ENCODE measurements at places on chromosomes 7 and 10.
A peak's percentile ranks its signal among the peaks of the same experiment; 100 is the strongest.

GRCh38 chr7:140559410-140559809 lies 80.1 kb upstream of the MKRN1 start:
- no peak for DNase-seq

DNA sequence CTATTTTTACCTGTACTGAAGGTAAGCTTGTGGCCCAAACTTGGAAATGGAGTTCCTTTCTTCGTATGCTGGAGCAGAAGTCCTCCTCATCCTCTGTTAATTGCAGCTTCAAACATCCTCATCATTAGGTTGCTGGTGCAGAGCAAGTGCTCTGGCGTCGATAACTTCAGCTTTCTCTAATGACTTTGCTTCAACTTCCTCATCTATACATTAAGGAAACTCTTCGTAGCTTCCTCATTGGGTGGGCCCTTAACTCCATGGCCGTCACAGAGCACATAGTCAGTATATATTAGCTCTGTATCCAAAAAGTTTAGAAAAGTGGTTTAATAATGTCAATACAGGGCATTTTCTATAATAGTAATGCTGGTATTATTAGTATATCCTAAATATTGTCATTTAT lies 447.7 kb downstream of the SUGCT start:
- no peak for DNase-seq

DNA sequence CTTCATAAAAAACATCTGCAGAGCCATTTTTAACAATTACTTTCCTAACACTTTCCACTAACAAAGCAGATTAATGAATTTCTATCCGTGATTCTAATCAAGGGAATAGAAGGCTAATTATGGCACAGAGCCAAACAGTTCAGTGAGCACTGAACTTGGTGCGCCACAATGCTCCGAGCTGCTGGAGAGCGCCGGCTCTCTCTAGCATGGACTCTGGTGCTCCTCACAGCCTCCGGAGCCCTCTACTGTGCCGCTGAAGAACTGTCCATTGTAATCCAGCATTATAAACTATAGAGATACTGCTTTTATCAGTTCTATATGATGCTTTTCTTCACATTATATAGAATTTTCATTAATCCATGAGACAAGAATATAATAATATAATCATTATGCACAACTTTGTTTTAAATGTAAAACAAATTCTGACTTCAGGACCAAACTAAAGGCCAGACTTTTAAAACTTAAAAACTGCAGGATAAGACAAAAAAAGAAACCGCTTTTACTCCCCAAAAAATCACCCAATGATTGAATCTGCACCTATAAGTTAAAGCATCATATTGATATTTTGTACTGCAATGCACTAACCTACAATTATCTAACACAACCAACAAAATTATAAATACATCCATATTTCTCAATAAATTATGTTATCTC lies 123.6 kb downstream of the RNF32 start:
- DNase-seq = peak; percentile 48

DNA sequence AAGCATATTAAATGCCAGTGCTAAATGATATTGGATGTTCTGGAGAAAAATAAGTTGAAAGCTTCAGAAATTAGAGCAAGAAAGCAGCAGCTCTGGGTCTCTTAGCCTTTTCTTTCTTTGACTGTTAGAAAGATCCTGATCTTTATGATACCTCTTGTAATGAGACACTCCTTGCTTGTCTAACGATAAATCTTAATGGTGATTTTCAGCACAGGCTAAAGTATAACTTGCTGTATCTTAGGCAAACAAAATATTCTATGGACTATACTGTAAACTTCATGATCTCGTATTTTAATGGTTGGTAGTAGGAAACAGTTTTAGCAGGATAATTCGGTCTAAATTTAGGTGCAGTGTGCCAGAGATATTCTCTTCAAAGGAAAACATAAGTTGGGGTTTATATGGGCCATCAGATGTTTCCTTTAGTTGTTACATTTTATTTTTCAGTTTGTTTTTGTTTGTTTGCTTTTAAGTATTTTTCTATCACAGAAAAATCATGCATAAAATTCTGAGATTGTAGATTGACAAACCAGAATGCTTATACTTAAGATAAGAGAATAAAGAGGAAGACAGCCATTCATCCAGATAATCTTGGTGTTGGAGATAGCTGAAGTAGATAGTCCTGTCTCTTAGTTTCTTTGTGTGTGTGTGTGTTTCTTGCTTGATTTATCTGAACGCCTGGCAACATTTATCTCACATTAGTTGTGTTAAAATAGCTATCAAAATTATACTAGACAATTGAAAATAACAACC lies 4.7 kb downstream of the CASD1 start:
- no peak for DNase-seq

DNA sequence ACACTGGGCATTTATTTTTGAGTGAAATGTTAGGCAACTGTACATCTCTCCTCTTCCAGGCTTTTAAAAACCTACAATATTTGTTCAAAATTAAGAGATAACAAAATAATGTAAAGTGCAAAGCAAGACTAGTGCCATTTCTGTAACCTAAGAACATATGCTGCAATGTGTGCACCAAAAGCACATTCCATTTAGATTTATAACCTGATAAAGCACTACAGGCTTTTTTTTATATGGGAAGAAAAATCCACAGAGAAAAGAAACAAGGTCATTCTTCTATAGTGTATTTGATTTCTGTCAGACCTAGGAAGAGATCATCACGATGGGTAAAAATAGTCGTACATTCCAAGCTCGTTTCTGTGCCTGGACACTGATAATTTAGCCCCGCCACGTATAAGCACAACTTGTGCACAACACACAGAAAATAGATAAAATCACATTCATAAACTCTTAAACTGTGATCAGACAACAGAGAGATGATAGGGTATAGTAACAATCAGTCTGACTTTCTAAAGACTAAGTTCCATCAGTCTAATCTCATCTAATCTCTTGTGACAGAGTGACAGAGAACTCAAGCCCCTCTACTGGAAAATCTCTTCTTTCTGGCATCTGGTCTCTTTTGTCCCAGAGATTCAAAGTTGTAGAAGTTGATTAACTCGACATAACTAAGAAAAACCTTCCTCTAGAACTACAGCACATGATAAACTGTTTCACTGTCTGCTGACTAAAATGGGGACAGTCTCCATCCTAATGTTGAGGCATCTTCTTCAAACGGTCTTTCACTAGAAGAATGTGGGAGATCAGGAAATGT lies 6.7 kb downstream of the LAMB1 start:
- no peak for DNase-seq

DNA sequence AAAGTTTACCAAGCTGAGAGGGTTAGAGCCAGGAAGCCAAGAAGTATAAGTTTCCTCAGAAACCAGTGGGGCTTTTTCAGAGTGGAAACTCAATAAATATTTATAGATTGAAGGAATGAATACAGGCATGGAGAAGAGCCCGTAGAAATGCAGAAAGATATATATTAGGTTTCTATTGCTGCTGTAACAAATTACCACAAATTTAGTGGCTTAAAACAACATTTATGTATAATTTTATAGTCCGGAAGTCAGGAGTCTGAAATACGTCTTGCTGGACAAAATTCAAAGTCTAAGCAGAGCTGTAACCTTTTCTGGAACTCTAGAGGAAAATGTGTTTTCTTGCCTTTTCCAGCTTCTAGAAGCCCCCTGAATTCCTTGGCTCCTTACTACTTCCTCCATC lies 107.3 kb upstream of the SEMA3D start:
- no peak for DNase-seq

- no peak for DNase-seq
Measured at GRCh38 chr7:11591055-11591633, 240.9 kb downstream of the THSD7A start.

DNA sequence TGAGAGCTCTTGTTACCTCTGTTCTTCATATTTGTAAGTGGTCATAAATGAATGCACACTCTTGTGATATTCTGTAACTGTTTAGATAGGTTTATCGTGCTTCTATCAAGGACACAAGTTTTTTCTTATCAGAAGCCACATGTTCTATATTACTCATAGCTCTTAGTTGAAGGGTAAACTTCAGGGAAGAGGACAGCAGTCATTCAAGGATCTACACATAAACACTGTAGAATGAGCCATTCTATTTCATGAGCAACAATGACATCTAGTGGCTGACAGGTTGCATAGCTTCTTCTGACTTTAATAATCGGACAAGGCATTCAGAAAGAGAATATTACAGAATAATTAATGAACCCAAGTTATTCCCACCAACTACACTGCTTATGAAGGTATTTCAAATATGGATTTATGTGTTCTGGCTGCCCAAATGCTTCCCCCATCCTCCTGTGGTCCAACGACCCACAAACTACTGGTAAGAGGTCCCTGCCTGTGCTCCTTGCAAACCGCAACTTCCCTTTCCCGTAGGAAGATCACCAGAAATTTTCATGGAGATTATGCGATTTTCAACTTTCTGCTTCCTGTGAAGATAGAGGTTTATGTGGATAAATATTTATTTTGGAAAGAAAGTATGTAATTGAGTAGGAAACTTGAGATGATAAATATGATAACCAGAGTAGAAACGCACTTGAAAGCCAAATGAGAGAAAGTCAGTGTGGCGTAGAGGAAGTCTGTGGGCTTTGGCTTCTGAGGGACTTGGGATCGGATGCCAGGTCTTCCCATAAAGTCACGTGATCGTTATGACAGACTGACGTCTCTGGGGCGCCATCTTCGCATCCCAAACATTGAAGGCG lies 16.8 kb upstream of the ABCB5 start:
- DNase-seq = peak; percentile 46

DNA sequence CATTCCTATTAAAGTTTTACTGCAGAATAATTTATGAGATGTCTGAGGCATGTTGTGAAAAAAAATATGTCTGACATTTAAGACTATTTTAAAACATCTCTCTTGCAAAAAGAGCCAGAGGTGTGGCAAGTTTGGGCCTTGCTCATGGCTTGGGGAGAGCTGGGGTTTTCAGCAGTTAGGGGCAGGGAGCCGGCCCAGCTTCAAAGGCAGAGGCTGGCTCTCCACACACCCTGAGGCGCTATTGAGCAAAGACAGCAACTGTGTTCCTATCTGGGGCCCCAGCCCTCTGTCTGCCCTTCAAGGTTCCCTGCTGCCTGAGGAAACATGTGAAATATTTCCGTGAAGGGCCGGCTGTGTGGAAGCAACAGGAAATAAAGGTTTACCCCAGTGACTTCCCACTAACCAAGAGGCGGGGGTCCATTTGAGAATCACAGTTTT lies 94.0 kb downstream of the SORBS1 start:
- DNase-seq = peak; percentile 74

- DNase-seq = no peak
Measured at GRCh38 chr10:7866176-7866575, 47.9 kb downstream of the TAF3 start.

DNA sequence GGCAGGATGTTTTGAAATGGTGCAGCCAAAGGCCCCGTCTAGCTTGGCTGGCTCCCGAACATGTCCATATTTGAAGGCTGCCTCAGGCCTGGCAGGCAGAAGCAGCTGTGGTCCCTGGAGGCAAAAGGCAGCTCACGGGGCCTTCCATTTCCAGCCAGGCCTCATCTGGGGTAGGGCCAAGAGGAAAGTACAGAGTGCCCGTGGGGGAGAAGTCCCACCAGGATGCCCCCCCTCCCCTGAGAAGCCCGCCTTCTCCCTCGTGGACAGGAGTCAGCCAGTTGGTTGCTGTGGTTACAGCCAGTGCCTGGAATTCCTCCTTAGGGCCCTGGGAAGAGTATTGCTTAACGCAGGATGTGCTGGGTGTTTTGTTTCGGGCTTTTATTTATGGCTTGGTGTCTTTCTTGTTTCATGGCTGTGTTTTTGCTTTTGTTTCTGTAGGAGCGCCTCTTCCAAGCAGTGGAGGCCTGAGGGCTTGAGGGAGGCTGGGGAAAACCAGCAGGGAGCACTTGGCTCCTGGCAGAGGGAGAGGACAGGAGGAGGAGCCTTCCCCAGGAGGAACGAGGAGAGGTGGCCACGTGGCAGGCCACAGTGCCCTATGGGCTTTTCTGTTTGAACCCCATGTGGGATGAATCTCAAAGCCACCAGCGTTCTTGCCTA lies 45.4 kb downstream of the CHST3 start:
- peak; percentile 82 for DNase-seq

GRCh38 chr10:29438271-29438670 lies 149.4 kb downstream of the LYZL1 start:
- DNase-seq = no peak

- DNase-seq = no peak
Measured at GRCh38 chr7:36637417-36637816, 86.9 kb downstream of the AOAH start.

- DNase-seq = no peak
Measured at GRCh38 chr7:48286836-48287235, 115.6 kb downstream of the ABCA13 start.

- no peak for DNase-seq
Measured at GRCh38 chr10:23413629-23414089, 25.2 kb upstream of the OTUD1 start.

GRCh38 chr7:110646804-110647203 lies 444.1 kb upstream of the LRRN3 start:
- DNase-seq = no peak

- DNase-seq = no peak
Measured at GRCh38 chr10:117198088-117198487, 799 bp downstream of the KCNK18 start.

DNA sequence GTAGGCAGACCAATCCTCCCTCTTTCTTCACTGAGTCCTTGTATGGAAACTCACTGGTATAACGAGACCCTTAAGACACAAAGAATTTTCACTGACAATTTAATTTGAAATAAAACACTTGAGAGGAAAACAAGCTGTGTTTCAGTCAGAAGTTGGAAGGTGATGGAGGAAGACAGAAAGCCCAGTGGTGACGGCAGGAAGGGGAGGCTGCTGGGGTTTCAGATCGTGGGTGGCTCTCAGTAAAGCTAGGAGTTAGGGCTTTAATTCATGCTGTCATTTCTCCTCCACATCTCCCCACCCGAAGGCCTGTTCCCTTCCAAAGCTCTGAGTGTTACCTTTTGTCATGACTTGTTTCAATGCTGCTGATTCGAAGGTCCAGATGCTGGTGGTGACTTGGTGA lies 605.2 kb upstream of the DPP6 start:
- no peak for DNase-seq

GRCh38 chr10:129922598-129923123 lies 41.4 kb downstream of the EBF3 start:
- DNase-seq = no peak

DNA sequence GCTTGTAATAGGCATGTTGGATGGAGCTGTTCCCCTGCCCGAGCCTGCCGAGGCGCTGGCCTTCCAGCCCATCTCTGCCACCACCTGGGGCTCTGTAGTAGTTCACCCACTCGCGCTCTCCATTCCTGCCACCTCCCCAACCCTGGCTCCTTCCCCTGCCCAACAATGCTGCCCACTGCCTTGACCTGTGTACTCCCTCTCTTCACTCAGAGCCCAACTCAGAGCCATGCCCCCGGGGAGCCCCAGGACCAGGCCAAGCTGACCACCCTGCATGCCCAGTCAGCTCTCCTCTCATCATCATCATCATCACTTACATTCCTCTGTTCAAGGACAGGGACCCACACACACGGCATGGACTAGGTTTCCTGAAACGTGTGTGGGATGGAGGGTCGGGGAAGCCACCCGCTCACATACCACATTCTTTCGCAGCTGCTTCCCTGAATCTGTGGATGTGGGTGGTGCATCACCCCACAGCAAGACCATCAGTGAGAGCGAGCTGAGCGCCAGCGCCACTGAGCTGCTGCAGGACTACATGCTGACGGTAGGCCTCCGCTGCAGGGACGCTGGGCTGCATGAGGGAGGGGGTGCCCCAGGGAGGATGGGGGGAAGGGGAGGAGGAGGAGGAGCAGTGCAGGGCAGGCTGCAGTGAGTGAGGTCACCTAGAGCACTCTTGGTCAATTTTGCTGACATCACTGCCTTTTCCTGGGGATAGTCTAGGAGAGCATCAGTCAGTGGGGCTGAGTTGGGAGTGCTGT lies 15.6 kb downstream of the NACAD start:
- no peak for DNase-seq

- no peak for DNase-seq
Measured at GRCh38 chr7:157476201-157476600, 139.4 kb downstream of the DNAJB6 start.

GRCh38 chr10:21368022-21368582 lies 157.4 kb downstream of the SKIDA1 start:
- DNase-seq = no peak
